ENCODE measurements at places on chromosomes 12 and 14.
A peak's percentile ranks its signal among the peaks of the same experiment; 100 is the strongest.

DNA sequence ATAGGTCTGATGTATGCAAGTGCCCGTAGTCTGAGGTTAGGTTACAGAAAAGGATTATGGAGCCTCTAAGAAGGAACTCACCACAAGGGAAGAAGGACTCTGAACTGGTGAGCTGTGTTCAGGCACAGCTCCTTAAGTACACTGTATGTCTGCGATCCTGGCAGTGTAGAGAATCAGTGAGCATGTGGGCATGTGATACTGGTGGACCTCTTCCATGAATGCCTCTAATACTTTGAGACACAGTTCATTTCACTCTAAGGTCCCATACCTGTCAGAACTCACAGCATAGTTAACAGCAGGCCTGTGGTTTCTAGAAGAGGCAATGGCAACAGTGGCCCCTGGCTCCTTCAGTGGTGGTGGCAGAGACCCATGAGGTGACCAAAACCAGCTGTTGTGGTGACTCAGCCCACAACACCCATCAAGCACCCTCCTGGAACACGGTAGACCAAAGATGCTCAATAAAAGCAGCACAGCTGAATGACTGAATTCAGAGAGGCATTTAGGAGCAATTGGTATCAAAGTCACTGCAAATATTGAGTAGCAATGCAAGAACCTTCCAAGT, 6.9 kb upstream of the OR6J1 start:
- no peak for DNase-seq

GRCh38 chr12:16573398-16574077, 32.4 kb downstream of the LMO3 start:
- peak; percentile 88 for DNase-seq

DNA sequence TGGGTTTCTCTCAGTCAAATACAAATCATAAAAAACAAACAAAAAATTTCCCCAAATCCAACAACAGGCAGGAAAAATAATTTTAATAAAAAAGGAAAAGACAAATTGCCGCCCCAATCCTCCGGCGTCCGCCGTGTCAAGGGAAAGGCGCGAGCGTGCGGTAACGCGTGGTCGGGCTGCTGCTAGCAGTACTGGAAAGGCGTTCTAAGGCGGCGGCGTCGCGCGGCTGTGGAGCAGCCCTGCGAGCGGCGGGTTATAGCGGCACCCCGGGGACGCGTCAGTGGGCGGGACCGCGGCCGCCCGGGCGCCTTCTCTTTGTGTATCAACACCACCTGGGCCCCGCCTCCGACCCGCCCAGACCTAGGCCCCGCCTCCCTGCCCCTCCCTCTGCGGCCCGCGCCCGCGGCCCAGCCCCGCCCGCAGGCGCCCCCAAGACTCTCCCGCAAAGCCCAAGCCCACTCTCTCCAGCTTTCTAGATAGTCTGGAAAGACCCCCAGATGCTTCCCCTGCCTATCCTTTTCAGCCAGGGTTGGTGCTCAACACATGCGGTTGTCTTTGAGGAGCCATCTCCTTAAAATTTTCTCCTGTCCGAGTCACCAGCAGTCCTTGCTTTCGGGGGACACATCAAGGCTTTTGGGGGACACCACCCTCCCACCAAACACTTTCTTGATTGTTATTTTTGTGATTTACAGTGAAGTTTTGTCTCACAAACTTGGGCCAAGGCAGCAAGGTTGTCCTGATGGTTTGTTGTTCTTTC, at the start of gene SLC38A2:
TSS of gene SLC38A2 (minus strand) at position 230 of the 757 bp plus-strand sequence. CDS start 1,480 bp downstream, outside the sequence.
- DNase-seq, result peak; percentile 100

DNA sequence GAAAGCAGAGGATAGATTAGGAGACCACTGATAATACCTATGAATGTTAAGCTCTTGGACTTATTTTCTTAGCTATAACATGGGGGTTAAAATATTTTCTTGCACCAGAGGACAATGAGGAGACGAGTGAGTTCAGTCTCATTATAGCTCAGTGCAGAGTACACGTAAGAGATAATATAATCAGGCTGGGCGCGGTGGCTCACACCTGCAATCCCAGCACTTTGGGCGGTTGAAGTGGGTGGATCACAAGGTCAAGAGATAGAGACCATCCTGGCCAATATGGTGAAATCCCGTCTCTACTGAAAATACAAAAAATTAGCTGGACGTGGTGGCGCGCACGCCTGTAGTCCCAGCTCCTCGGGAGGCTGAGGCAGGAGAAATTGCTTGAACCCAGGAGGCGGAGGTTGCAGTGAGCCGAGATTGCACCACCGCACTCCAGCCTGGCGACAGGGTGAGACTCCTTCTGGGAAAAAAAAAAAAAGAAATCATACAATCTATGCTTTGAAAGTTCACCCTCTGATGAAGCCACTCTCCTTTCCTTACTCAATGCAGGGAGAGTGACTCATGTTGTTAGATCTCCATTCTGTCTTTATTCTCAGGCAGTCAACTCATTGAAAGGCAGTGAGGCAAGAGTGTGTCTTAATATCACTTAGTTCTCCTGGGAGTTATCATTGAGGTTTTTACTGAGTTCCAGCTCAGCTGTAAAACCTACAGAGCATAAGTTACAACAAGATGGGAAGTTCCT, 134.2 kb downstream of the SYNE2 start:
- DNase-seq, result peak; percentile 29

DNA sequence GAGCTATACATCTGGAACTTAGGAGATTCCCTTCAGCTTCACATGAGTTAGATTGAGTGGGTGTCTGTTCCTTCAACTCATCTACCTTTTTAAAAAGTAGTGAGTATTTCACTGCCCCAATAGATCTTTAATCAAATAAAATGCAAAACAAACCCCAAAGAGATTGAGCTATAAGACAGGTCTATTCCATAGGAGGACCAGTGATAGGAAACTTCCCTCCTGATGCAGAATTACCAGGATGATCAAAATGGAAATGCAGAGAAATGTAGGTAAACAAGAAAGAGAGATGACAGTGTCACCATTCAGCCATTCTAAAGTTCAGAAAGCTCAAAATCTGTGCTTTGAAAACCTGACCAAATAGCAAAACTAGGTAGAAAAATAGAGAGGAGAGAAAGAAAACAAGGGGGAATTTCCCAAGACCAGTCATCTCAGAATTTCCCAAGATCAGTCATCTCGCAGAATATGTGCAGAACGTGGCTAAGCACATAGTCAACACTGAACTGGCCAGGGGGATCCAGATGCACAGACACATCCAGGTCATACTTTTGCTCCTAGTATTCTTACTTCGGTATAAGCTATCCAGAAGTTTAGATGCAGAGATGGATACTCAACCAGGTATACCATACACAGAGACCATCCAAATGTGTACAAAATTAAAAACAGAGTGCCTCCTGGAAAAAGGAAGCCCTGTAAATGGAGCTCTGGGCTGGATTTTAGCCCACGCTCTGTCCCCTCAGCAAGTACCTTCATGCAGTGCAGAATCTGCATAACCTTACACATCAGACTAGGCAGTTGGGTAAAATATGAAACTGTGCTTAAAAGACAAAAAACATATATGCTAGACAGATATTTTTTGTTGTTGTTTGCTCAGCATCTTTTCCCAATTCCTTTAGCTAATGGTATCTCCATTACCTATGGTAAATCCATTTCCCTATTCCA, 27.4 kb downstream of the SLC41A2 start:
- no peak for DNase-seq

DNA sequence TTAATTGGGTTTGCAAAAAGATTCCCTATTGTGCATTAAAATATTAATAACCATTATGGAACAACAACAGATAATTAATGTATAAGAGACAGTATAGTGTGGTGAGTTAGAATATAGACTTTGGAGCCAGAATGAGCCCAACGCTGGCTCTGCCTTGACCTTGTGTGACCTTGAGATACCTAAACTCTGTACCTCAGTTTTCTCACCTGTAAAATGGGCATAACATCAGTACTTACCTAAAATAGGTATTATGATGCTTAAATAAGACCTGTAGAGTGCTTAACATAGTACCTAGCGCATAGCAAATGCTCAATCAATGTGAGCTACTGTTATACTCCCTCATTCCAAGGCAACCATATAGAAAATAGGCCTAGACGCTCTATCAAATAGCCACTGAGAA, 90.9 kb upstream of the TTC7B start:
- DNase-seq, result no peak

DNA sequence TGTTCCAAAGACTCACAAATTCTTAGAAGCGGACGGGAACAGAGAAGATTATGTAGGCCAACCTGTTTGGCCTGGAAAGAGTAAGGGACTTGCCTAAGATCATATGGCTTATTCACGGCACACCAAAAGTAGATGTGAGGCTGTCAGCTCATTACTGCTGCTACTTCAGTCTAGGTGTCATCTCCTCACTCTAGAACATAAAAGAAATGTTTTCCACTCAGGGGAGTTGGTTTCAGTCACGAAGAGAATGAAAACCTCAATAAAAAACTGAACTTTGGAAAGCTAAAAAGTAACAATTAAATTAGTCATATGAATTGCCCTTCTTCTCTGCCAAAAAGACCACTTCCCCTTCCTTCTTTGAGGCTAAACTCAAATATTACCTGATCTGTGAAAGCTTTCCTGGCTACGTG, 658 bp upstream of the CEP128 start:
- no peak for DNase-seq
